ENCODE measurements at places on chromosomes 16 and 17. TPM values are rescaled to one million over a fixed set of nuclear protein-coding genes. Genes with fewer than 3 reads are reported as not detected.

DYNC1LI2 gene
- total RNA-seq = 63.9 TPM

TOM1L1 gene
- 35.4 TPM for total RNA-seq

FOXF1 gene
- total RNA-seq = not detected

AGRP gene
- total RNA-seq = not detected

MT1G gene
- not detected for total RNA-seq

SMIM5 gene
- total RNA-seq = 2.3 TPM

SRCIN1 gene
- 1.8 TPM for total RNA-seq

KLHL10 gene
- total RNA-seq = not detected

ACSF2 gene
- 72.7 TPM for total RNA-seq

CES5A gene
- not detected for total RNA-seq

HSD17B2 gene
- total RNA-seq = 5.2 TPM

SMIM36 gene
- not detected for total RNA-seq

LPCAT2 gene
- total RNA-seq = 15.0 TPM

CD300LD gene
- total RNA-seq = not detected

HBA2 gene
- not detected for total RNA-seq

TPSG1 gene
- total RNA-seq = not detected

KRT12 gene
- not detected for total RNA-seq

IRX5 gene
- total RNA-seq = not detected

FGF11 gene
- 0.69 TPM for total RNA-seq

SLFN12L gene
- total RNA-seq = not detected

KCNG4 gene
- not detected for total RNA-seq

ANKS4B gene
- total RNA-seq = not detected

NAGS gene
- 13.5 TPM for total RNA-seq

ABCA9 gene
- not detected for total RNA-seq

DPEP3 gene
- not detected for total RNA-seq

P2RX5 gene
- 19.3 TPM for total RNA-seq

LDHD gene
- total RNA-seq = 3.7 TPM

PLK1 gene
- 58.6 TPM for total RNA-seq

PRPSAP2 gene
- total RNA-seq = 60.1 TPM

C16orf96 gene
- not detected for total RNA-seq

PLEKHH3 gene
- total RNA-seq = 27.8 TPM

OTOP2 gene
- total RNA-seq = not detected

SLC35G6 gene
- total RNA-seq = not detected

NEUROD2 gene
- total RNA-seq = not detected

RTN4RL1 gene
- total RNA-seq = 7.9 TPM

RNF112 gene
- total RNA-seq = 0.18 TPM

NLRC3 gene
- not detected for total RNA-seq

Data from PC-3 (cell line).